ENCODE measurements at places on chromosomes 6 and 20.

GRCh38 chr6:73738367-73739028 is 42.5 kb downstream of the CD109 start:
- no peak for DNase-seq
- no peak overlapping the region for H3K27ac ChIP-seq
- H3K27me3 ChIP-seq, result no peaks in the 10 kb centered on the region
- H3K4me1 ChIP-seq, result no peaks in the 10 kb centered on the region
- H3K4me3 ChIP-seq, result no peak overlapping the region
- peaks cover 93% of the 10 kb centered on the region for H3K36me3 ChIP-seq

DNA sequence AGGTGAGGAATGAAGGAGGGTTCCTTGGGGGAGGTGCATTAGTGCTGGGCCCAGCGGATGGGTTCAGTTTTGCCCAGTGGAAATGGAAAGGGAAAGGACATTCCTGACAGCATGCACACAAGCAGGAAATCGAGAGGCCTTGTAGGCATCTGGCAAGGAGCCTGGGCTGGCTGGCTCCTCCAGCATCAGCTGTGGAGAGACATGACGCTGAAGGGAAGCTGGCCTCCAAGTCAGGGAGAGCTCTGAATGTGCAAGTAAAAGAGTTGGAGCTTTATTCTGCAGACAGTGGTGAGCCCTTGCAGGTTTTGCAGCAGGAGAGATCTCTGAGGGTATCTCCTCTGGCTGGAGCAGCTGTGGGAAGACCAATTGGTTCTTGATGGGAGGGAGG is 154.3 kb downstream of the MRPL14 start:
- peak; percentile 67 for DNase-seq
- no peaks in the 10 kb centered on the region for H3K36me3 ChIP-seq
- H3K4me3 ChIP-seq, result no peak overlapping the region
- peaks cover 43% of the 10 kb centered on the region for H3K4me1 ChIP-seq

DNA sequence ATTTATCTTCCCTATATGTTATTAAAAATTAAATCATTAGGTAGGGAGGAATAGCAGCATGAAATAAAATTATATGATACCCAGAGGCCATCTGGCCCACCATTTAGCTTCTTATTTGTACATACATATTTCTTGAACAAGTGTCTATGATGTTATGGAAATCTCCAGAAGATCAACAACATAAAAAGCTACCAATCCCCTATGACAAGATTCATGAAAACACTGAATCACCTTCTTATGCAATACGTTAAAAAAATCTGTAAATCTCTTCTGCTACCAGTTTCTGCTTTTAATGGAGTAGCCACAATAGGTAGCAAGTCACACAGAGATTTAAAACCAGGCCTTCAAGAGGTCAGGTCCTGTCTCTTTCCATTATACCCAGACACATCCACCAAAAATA is 125.8 kb upstream of the ENPP5 start:
- peaks cover 4% of the 10 kb centered on the region for H3K27me3 ChIP-seq
- no peaks in the 10 kb centered on the region for H3K36me3 ChIP-seq
- H3K4me3 ChIP-seq, result no peak overlapping the region
- H3K27ac ChIP-seq, result no peak overlapping the region
- no peak for DNase-seq
- H3K4me1 ChIP-seq, result no peaks in the 10 kb centered on the region

DNA sequence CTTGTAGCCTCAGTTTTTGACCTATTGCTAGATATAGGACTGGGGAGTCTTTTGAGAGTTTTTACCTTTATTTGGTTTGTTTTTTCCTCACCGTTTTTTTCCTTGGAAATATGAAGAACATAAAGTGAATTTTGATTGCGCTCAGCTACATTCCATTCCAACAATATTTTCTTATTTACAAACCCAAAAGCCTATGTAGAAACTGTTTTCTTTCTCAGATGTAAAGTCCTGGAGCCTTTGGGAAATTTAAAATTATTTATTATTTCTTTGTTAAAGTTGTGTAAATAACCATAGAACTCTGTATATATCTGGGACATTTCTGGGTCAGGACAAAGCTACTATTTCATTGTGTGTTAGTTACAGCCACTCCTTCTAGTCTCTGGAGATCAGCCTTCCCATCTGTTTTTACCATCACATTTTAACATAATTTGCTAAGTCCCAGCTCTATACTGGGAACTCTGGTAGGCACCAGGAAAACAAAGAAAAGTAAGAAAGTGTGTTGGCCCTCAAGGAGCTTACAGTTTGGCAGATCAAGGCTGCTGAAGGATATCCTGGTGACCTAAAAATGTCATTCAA is 68.8 kb downstream of the JAG1 start:
- 0 out of 2 replicates have a peak, but pooled peaks cover 3% of the 10 kb centered on the region for H3K36me3 ChIP-seq
- no peak for DNase-seq
- peaks cover 25% of the 10 kb centered on the region for H3K4me1 ChIP-seq
- H3K27ac ChIP-seq, result peak overlapping the region; percentile 66

GRCh38 chr6:144882425-144882824 is 597.3 kb downstream of the UTRN start:
- no peak overlapping the region for H3K27ac ChIP-seq
- H3K4me1 ChIP-seq, result no peaks in the 10 kb centered on the region
- DNase-seq, result no peak
- no peak overlapping the region for H3K4me3 ChIP-seq
- no peaks in the 10 kb centered on the region for H3K36me3 ChIP-seq
- H3K27me3 ChIP-seq, result no peaks in the 10 kb centered on the region

DNA sequence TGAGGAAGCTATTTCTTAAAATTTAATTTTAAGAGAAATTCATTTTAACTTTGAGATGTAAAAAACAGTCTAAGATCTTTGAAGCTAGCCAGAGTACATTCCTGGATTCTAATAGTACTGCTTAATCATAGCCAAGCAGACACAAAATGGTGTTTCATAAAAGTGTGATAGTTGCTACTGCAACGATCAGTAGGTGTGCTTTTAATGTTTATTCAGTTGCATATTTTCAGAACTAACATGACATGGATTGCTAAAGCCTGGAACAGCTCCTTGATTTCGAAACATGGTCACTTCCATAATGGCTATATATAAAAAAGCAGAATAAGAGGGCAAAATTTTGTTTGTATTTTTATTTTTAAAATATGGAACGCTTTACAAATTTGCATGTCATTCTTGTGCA is 35.5 kb downstream of the SESN1 start:
- no peaks in the 10 kb centered on the region for H3K36me3 ChIP-seq
- H3K27me3 ChIP-seq, result no peaks in the 10 kb centered on the region
- no peak for DNase-seq
